Left ventricle myocardium superior (tissue), 1 donor: ENCODE measurements at places on chromosomes 12 and 14. TPM values are rescaled to one million over a fixed set of nuclear protein-coding genes. Genes with fewer than 3 reads are reported as not detected.

GRCh38 chr12:65720136-65721130 is 103.8 kb upstream of the HMGA2 start:
- DNase-seq: no peak

- no peak for DNase-seq
These were observed 1.4 kb downstream of the ATF1 start for GRCh38 chr12:50765095-50765911.

The CCDC177 gene
- not detected for total RNA-seq

- no peak for DNase-seq
These were observed 687.5 kb upstream of the FBXO33 start for GRCh38 chr14:40119765-40120164.

The B3GNT4 gene
- not detected for total RNA-seq

DNA sequence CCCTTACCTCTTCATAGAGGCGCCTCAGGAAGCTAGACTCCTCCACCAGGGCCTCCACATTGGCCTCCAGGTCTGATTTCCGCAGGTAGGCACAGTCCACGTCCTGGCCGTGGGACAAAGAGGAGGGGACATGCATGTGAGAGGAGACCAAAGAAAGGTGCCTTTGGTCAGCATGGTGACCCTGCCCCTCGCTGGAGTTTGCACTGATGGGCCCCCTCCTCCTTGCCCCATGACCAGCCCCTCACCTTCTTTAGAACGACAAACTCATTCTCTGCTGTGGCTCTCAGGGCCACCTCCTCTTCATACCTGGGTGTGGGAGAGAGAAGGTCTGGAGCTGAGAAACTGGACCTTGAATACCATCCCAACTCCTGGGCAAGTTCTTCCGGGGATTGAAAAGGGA is 3.2 kb downstream of the KRT85 start:
- DNase-seq: no peak

The SDSL gene
- 7.6 TPM for total RNA-seq

DNA sequence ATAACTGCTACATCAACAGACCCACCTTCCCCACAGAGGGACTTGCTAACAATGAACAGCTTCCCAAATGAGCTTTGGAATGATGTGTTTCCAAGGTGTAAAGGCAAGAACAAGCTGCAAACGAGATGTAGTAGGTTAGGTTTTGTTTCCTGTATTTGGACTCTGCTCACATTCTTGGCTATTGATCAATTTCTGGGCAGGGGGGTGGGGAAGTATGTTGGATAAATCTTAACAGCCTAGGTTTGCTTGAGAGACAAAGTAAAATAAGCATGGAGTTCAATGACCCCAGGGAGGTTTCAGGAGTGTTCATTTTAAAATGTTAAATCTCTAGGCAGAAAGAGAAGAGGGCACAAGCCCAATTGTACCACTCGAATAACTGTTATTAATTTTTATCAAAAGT is 146.6 kb downstream of the DPY19L2 start:
- no peak for DNase-seq

- no peak for DNase-seq
These were observed 318.5 kb downstream of the BCAT1 start for GRCh38 chr12:24630446-24630845.

The FRS2 gene
- total RNA-seq: 25.2 TPM

The SPTB gene
- total RNA-seq: 93.1 TPM
